ENCODE measurements at places on chromosomes 12 and 14. TPM values are rescaled to one million over a fixed set of nuclear protein-coding genes. Genes with fewer than 3 reads are reported as not detected.

Gene HIP1R
- total RNA-seq: 31.3 TPM

Gene SLC6A12
- total RNA-seq: not detected

Gene ARHGEF25
- total RNA-seq: 27.6 TPM

Gene TOMM20L
- not detected for total RNA-seq

Gene HOXC4
- not detected for total RNA-seq

Gene GPD1
- total RNA-seq: 0.43 TPM

Gene MYH7
- total RNA-seq: not detected

Gene BCL11B
- total RNA-seq: 0.16 TPM

Gene DPY19L2
- 13.9 TPM for total RNA-seq

Gene ITGB7
- total RNA-seq: 0.83 TPM

Gene ASB2
- 0.38 TPM for total RNA-seq

Gene SIX4
- total RNA-seq: 80.0 TPM

Gene NGB
- total RNA-seq: not detected

Gene CCDC196
- total RNA-seq: not detected

Gene KRT72
- not detected for total RNA-seq

Gene KLRC2
- total RNA-seq: 3.0 TPM

DNA sequence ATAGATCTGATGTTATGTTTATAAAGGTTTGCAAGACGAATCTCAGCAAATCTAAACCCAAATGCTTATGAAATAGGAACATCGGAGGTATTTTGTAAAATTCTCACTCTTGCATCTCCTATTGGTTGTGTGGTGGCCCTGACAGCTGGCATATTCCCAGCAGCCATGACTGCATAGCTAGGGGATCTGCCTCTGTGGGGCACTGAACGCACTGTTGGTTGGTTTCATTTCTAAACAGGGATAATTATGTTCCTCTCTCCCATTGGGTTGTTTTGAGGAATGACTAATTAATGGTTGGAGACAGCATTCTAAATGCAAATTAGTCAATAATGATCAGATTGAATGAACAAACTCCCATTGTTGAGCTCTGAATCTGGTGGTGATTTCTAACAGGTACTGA lies 2.7 kb upstream of the BEST3 start:
- no peak for DNase-seq

DNA sequence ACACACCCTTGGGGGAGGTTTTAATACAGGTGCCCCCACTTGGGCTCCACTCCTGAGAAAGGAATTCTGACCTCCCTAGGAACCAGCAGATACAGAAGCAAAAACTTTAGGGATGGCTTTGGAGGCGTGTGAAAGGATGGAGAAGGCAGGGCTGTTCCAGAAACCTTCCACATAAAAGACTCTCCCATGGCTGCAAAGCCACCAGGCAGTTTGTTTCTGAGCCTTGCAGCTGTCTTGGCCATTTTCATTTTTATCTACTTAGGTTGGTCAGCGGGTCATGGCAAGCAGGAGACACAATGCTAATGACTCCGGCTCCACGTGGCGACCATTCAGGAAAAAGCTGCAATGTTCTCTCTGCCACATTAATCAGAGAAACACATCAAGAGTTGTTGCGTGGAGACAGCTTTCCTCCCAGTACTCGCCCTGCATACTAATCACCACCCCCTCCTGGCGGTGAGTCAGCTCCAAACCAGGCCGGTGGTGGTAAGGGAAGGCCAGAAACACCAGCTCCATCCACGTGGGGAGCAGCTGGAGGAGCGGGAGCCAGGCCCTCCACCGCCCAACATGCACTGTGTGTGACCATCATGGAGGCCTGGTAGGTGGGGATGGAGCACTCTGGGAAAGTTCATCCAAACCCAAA lies 30.9 kb upstream of the IRF2BPL start:
- no peak for DNase-seq

DNA sequence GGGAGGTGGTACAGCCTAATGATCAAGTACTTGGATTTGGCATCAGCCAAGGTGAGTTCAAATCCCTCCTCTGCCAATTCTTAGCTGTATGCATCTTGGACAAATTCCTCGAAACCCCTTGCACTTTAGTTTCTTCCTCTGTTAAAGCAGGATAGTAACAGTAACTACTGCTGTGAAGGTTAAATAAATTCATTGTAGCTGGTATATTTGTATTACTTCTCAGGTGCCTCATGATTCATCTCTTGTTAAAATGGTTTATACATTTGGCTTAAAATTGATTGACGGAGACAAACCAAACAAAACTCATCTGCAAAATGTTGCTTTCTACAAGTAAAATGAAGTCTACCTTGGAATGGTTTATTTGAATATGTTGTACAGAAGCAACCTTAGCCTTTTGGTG lies 2.3 kb upstream of the PTPRB start:
- DNase-seq: no peak

DNA sequence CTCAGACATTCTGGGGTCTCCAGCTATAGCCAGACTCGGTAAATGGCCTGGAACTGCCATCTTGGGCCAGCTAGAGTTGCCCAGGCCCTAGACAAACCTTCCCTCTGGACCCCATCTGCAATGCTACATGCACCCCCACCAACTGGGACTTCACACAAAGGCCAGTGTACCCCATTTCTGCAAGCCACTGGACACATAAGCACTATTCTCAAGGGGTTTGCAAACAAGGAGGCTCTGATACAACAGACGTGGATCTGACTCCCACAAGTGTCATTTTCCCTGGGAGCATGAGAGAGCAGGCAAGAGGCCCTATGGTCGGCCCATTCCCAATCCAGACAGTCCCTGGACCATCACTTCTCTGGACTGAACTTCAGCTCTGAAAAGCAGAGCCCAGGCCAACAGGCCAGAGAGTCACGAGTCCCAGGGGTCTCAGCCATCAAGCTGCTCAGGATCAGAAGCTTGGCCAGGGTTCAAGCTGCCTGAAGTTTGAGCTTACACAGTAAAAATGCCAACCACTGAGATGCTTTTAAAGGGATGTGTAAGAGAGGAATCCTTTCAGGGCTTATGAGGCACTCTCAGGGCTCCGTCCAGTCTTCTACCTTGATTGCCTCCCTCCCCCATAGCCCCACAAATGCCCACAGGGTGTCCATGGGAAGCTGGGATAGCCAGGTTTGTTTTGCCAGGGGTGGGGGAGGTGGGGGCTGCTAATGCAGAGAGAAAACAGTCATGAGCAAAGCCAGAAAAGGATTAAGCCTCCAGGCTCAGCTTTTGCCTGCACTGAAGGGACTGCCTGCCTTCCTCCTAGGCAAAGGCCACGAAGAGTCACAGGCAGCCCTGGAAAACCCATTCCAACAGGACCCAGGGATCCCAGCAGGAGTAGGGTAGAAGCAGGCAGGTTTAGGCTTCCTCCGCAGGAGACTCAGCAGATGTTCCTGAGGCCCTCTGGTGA lies 31.7 kb upstream of the PNMA1 start:
- DNase-seq: no peak

DNA sequence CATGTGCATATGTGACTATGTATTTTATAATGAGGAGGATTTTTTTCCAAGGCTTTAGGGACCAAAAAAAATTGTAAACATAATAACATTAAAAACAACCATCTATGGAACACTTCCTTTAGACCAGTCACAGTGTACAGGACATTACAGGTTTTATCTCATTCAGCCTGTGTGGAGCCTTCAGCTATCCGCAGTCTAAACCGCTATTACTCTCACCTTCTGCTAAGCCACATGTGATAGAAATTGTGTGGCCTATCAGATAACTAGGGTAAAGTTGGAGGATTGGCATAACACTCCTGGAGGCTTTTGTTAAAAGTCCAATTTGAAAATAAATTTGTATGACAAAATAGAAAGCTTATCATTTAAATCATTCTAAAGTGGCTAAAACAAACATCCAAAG lies 281.2 kb upstream of the TMTC1 start:
- no peak for DNase-seq

DNA sequence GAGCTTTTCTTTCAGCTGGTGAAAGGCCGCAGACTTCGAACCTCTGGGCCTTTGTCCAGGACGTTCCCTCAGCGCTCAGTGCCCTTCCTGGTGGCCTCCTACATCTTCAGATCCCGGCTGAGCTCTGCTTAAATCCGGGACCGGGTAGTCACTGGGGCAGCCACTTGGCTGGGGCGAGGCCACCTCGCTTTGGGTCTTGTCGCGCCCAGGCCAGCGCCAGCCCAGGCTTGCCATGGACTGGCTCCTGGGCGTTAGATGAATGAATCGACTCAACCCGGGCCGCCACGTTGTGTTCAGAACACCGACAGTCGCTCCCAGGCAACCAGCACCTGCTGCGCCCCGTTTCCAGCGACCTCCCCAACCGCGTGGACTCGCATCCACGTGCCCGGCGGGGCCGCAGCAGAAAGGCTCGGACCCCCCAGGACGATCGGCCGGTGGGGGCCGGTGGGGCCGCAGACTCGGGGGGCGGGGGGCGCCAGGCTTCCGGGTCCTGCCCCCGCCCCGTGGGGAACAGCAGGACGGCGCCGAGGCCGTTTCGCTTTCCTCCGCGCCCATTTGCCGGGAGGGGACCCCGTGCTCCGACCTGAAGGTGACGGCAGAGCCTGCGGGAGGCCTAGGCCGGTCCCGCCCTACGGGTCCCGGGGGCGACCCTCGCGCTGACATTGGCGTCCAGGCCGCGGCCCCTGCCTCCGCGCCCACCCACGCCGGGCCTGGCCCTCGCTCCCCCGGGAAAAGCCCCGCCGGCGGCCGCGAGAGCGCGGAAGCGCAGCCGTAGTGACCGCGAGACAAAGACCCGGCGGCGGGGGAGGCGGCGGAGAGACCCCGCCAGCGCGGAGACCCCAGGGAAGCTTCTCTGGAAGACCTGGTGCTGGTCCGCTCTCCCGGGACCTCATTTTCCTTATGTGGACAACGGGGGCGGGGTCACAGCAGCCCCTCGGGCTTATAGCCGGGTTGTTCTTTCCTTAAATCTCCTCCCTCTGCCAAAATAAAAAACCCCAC lies 37.3 kb upstream of the RCOR1 start:
- DNase-seq: no peak

DNA sequence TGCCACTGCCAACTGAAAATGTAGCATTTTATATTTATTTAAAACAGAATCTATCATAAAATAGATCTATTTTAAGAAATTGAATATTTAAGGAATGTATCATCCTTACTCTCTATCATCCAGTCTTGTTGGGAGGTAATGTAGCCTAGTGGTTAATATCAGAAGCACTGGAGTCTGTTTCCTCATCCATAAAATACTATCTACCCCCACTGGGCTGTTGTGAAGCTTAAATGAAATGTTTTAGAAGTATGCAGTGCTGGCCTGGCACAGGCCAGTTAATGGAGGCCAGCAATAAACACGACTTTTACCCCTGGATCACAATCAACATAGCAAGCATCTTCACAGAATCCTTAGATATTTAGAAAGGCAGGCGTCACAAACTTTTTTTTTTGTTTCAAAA lies 188.0 kb downstream of the CAND1 start:
- DNase-seq: no peak

- DNase-seq: no peak
Observed at GRCh38 chr12:57195611-57196371, 20.8 kb upstream of the NXPH4 start.

- no peak for DNase-seq
Observed at GRCh38 chr12:57372233-57372632, 58.6 kb downstream of the R3HDM2 start.

DNA sequence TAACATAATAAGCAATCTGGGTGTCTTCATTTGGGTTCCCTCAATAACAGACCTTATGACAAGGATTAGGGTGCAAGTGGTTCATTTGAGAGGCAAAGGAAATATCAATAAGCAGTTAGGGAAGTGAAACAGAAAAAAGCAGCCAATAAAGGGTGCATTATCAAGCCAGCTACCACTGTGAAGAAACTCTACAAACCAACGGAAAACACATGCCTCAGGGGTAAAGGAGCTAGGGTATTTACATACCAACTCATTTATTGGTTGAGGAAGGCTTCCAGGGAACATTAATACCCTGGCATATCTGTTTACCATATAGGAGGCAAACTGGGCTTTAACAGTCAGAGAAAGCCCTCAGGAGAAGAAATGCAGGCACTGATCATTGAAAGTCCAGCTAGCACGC lies 22.7 kb upstream of the IFNG-AS1 start:
- no peak for DNase-seq

DNA sequence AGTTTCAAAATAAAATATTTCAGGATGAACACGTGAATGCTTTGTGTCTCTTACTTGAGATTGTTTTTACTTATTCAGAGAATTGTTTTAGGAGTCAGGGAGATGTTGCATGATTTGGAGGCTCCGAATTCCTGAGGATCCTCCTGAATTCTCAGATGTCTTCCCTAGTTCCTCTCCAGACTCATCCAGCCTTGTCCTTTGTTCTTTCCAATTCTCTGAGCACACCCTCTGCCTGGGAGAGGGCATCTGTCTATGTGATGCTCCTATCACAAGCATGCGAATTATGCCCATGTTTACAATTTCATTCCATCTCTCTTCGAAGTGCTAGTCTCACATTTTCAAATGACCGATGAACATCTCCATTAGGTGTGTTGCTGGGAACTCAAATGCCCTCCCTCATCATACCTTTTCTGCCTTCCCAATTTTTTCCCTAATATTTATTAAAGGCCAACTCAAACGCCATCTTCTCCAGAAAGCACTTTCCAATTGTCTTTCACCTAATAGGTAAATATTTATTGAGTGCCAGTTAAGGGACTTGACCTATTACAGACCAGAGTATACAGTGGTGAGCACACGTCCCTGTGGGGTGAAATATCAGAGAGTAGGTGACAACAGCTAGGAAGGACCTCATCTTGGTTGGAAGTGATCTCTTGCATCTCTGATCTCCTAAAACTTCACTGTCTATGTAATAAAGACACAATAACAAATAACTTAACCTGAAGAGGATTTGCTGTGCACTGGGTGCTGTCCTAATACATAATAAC lies 64.4 kb downstream of the ARF6 start:
- no peak for DNase-seq

DNA sequence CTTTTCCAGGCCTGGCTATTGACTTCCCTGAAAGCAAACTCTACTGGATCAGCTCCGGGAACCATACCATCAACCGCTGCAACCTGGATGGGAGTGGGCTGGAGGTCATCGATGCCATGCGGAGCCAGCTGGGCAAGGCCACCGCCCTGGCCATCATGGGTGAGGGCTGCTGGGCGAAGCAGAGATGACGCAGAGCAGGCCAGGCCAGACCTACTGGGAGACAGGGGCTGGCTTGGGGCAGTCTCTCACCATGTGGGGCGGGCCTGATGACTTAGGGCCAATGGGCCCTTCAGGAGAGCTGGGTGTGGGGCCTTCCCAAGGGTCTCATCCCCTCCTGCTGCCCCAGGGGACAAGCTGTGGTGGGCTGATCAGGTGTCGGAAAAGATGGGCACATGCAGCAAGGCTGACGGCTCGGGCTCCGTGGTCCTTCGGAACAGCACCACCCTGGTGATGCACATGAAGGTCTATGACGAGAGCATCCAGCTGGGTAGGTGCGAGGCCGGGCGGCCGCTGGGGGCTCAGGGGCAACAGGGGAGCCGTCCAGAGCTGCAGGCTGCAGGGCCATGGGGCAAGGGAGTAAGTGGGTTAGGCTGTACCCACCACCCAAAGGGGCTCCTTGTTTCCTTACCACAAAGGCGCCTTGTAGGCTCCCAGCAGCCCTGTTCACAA lies 33.0 kb upstream of the LRP1-AS start:
- DNase-seq: no peak

- no peak for DNase-seq
Observed at GRCh38 chr12:54017027-54017788, 8.4 kb downstream of the HOXC8 start.

GRCh38 chr12:93857279-93857938 lies 180.2 kb downstream of the CRADD start:
- DNase-seq: no peak

All from osteocyte (in vitro differentiated cells).